ENCODE measurements at places on chromosomes 11 and 22.
A peak's percentile ranks its signal among the peaks of the same experiment; 100 is the strongest.

DNA sequence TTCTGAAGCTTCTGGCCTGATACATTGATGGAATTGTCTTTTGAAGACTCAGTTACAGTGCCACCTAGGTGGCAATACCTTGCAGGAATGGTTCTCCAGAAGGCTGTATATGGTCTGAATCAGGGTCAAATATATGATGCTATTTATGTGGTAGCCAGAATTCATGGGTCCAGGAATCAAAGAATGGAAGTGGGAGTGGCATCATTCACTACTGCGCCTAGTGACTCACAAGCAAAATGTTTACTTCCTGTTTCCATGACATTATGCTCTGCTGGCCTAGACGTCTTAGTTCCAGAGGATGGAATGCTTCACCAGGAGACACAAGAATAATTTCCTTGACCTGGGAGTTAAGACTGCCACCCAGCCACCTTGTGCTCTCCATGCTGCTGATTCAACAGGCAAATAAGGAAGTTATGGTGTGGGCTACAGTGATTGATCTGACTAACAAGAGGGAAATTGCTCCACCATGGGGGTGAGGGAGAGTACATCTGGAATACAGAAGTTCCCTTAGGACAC lies 491.8 kb downstream of the ETS1 start:
- DNase-seq = no peak

GRCh38 chr22:24315367-24315966 lies 44.8 kb downstream of the SPECC1L start:
- DNase-seq = no peak

- DNase-seq = no peak
These were observed 8.6 kb downstream of the PHLDB1 start for GRCh38 chr11:118615976-118616371.

DNA sequence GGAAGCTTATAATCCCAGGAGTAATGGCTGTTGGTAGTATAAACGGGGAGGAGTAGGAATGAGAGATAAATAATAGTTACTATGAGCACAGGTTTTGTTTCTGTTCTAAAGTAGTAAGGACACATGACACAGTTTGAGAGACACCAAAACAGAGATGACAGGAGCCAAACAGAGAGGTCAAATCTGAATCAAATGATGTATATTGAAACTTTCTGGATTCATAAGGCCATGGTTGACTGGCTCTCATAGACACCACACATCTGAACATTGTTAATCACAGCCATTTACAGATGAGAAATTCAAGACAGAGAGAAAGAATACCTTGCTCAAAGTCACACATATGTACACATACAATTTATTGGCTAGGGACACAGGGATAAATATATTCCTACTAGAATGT lies 63.4 kb upstream of the UCP3 start:
- DNase-seq = no peak

DNA sequence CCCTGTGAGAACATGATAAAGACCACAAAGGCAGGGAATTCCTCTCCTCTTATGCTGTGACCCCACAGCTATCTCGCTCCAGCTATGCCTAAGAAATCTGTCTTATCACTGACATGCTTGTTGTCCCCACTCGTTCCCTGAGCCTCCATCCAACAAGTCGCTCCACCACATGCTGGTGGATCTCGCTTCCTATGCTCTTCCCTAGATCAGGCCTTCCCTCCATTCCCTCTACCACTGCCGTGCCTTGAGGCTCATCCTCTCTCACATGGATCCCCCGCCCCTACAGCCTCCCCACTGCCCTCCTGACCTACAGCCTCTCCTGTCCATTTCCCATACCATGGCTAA lies 1.4 kb upstream of the DGAT2 start:
- DNase-seq = no peak

GRCh38 chr11:24609192-24610119 lies 112.6 kb downstream of the LUZP2 start:
- no peak for DNase-seq

DNA sequence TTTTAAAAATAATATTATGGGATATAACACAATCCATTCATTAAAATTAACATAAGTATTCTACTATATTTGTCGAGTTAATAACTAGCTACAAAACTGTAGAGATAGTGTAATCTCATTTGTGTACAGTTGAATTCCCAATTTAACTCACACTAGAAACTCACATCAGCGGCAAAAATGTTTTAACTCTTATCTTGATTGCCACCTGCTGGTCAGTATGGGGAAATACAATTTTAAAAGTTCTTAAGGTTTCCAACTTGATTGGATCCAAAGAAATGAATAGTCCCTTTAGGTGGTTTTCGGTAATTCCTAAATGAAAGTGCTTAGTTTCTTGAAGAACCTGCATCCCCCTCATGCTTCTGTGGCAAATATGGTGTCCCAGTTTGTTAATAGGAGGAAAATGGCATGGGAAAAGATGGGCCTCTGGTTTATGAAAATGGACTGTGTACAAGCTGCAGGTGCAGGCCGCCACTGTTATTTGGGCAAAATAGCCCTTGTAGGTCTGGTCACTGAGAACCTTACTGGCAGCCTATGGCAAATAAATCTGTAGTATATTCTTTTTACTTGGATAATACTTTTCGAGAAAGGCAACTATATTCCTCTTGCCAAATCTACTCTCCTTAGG lies 33.7 kb upstream of the SLC17A6 start:
- no peak for DNase-seq

DNA sequence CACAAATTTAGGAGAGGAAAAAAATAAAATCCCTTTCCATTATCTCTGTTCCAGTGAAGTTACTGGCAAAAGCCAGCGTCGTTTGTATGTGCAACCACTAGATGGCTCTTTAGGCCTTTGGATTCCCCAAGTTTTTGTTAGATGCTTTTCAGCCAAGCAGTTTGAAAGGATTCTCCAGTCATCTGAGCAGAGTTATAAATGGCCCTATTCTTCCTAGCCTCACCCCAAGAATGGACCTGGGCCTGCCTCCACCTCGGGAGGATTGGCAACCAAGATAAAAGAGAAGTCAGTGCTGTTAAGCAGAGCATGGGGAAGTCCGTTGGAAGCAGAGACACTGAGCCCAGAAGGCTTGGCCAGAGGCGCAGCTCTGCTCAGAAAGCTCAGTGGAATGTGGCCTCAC lies 15.4 kb downstream of the FAM181B start:
- DNase-seq = no peak

DNA sequence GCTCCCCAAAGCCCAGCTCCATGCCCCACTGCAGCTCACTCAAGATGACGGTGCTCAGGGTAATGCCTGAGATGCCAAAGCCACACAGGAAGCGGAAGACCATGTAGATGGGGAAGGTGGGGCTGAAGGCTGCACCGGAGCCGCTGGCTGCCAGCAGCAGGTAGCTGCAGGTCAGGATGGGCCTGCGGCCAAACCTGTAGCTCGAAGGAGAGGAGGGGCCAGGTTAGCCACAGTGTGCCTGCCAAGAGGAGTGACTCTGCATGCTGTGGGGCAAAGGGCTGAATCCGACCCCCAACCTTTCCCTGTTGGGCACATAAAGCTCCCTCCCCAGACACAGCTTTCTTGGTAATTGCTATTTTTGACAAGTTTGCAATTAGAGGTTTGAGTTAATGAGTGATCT lies 14.9 kb upstream of the SLC22A6 start:
- no peak for DNase-seq

DNA sequence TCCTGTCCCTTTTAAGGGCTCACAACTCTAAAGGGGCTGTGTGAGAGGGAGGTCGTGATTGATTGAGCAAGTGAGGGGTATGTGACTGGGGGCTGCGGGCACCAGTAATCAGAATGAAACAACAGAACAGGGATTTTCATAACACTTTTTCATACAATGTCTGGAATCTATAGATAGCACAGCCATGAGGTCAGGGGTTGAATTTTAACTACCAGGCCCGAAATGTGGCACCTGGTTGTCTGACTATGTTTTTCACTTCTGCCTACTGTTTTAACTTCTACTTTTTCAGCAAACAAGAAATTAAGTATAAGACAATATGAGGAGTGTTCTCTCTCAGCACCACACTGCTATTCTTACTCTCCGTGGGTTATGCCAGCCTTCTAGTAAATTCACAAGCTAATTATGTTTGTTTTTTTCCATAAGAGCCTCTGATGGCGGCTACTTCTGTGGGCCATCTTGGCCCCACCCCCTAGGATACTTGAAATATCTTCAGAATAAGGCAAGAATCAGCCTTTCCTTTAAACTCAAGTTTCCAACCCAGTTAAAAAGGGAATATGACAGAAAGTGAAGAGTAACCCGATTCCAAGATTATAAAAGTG lies 552.8 kb upstream of the CHORDC1 start:
- DNase-seq = no peak

GRCh38 chr11:126188332-126189108 lies 22.9 kb downstream of the RPUSD4 start:
- DNase-seq = no peak

- no peak for DNase-seq
These were observed 19.9 kb upstream of the APOA1 start for GRCh38 chr11:116857316-116857715.

DNA sequence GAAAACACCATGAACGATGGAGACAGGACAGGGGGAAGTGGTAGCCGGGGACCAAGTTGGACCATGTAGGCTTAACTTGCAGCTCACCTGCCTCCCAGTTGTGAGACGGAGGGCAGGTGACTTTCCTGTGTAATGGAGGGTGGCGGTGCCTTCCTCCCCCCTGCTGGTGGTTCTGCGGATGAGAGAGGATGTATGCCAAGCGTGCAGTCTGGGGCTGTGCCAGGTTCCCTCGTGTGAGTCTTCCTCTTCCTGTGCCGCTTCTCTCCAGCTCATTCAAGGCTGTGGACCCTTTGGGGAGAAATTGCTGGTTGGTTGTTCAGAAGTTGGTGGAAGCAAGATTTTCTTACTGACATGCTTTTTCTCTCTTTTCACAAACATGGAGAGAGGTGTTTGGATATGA lies 35.1 kb downstream of the MPPED1 start:
- DNase-seq = no peak

DNA sequence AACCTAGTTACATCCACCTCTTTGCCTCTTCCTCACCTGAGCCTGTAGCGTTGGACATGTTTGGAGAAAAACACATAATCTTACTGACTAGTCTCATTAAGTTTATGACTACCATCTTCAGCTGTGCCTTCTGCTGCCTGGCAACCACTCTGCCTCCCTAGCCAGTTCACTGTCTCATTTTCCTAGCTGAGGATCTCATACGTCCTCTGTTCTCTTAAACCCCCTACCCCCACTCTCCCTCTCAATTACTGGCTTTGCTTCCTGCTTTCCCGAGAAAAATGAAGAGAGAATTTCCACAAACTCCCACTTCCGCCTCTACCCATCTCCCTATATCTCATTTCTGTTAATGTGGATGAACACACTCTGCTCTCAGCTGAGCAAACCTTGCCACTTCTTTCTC lies 239.3 kb upstream of the POU2AF2 start:
- DNase-seq = no peak

DNA sequence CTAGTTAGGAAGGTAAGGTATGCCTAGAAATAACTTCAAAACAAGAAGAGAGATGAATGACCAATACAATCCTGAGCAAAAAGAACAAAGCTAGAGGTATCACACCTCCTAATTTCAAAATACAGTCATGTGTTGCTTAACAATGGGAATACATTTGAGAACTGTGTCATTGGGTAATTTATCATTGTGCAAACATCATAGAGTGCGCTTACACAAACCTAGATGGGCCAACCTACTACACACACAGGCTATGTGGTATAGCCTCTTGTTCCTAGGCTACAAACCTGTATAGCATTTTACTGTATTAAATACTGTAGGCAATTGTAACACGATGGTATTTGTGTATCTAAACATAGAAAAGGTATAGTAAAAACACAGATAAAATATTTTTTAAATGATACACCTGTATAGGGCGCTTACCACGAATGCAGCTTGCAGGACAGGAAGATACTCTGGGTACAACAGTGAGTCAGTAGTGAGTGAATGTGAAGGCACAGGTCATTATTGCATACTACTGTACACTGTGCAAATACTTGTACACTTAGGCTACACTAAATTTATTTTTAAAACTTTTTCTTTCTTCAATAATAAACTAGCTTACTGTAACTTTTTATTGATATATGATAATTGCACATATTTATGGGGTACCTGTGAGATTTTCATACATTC lies 48.2 kb downstream of the STK33 start:
- no peak for DNase-seq

DNA sequence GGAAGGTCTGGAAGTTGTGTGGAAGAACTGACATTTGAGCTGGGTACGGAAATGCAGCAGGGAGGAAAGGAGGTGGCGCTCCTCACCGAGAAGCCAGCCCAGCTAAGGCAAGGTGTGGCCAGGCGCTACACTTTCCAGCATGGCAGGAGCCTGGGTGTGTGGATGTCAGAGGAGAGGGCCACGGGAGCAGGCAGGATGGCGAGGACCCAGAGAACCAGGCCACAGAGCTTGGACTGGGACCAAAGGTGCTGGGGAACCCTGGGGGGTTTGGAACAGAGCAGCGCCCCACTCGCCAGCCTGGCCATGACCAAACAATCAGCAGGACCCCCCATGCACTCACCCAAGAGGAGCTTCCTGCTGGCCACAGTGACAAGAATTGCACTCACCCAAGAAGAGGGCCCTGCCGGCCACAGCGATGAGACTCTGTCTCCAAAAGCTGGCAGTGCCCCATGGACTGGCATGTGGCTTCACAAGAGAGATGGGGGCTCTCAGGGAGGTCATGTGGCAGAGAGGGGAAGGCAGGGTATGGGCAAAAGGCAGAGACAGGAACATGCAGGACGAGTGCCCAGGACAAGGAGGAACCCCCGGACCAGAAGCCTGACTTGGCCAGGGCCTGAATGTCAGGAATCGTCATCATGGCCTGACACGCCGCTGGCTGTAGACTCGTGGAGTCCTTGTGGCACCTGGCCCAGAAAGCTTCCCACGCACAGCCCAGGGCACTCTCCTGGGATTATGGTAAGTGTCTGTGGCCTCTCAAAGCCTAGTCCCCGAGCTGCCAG lies 45.4 kb downstream of the IGF2 start:
- no peak for DNase-seq

- no peak for DNase-seq
These were observed 119.7 kb downstream of the CWF19L2 start for GRCh38 chr11:107337917-107338316.

DNA sequence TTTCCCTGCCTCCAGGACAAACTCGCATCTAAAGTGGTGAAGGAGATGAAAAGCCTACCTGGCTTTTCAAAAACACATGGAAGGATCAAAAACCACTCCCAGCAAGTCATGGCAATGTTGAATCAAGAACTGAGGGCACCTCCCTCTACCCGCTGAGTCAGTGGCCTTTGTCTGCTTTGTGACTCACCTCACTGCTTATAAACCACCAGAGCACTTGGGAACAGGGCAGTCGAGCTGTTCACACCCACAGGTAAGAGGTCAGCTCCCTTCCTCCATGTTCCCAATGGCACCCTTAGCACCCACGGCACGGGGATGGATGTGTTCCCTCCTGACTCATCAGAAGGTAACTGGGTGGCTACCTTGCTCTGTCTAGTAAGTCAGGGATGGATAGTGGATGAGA lies 21.7 kb downstream of the TENM4 start:
- peak; percentile 44 for DNase-seq

All from mucosa of descending colon (tissue), 3 donors.